Activated CD4-positive, alpha-beta memory T cell treated with anti-CD3 and anti-CD28 coated beads for 36 hours (primary cell): ENCODE measurements at places on chromosomes 11 and 22.

GRCh38 chr11:6544921-6545850 is 48.1 kb downstream of the DNHD1 start:
- DNase-seq = no peak

- DNase-seq = no peak
Measured at GRCh38 chr22:19648419-19648929, 65.8 kb upstream of the SEPTIN5 start.

GRCh38 chr11:45662665-45663485 is 2.5 kb downstream of the CHST1 start:
- DNase-seq = peak; percentile 37

GRCh38 chr22:35258191-35258988 is 1.1 kb downstream of the HMGXB4 start:
- no peak for DNase-seq

- no peak for DNase-seq
Measured at GRCh38 chr11:72265951-72266350, 22.0 kb upstream of the PHOX2A start.

GRCh38 chr11:34214961-34215805 is 109.8 kb downstream of the NAT10 start:
- DNase-seq = peak; percentile 94

DNA sequence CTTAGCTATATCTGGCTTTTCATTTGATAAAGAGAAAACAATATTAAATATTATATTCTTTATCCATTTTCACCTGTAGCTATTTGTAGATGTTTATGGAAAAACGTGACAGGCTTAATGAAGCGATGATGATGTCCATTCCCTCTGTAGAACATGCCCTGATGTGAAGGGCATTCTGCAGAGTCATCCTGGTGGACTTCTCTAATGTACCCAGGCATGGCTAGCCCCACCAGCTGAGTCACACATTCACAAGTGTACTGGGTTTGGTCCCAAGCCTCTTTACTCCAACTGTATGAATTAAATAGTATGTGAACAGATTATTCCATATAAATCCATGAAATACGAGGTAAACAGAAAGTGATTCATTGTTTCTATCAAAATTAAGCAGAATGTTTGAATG is 139.3 kb downstream of the CADM1 start:
- no peak for DNase-seq
